Activated CD4-positive, alpha-beta T cell treated with anti-CD3 and anti-CD28 coated beads, Interleukin-2, amount 50 U/mL, for 1 hour (primary cell): ENCODE measurements at places on chromosomes 13 and 19.

DNA sequence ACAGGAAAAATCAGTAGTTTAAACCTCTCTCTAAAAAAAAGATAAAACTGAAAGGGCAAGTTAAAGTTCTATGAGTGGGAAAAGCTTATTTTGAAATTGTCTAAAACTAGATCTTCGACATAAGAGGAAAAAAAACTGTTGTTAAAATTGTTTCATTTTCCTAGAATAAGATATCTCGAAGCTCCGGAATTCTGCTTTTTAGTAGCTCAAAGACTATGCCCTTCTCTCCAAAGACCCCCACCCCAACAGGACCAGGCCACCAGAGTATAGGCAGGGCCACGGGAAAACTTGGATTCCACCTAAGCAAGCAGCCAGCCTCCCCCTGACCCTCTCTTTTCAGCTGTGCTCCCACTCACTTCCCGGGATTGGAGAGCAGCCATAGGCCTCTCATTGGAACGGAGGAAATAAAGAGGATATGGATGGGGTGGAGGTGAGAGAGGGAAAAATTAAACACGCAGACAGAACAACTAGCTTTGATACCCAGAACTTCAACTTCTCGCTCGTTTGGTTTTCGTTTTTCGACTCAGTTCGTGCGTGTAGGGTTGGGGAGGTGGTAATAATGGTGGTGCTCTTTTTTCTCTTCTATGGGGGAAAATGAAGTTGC, 3.0 kb downstream of the POU4F1 start:
- DNase-seq = no peak

DNA sequence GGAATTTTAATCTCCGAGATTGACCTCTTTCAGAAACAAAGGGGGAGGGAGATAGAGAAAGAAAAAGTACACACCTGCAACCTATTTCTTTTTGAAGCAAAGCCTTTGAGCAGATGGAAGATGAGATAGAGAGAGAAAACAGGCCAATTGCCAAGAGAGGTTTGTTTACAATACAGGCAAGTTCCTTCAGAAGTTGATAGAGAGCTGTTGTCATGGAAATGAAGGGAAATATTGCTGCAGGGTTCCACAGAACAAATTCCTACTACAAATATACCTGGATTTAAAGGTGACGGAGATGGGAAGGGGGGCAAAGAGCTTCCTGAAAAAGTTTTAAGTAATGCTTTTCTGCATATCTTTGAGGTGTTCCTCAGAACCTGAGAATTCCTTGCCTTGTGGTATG, 388.4 kb downstream of the NDFIP2 start:
- no peak for DNase-seq

- no peak for DNase-seq
Measured at GRCh38 chr13:101307181-101307701, 109.1 kb downstream of the NALCN start.

GRCh38 chr13:44780591-44781280, 204.6 kb upstream of the TSC22D1 start:
- DNase-seq = no peak

GRCh38 chr19:12777217-12778016, 2.1 kb upstream of the HOOK2 start:
- peak; percentile 78 for DNase-seq

- no peak for DNase-seq
Measured at GRCh38 chr19:17268754-17269153, 1.5 kb downstream of the BABAM1 start.

DNA sequence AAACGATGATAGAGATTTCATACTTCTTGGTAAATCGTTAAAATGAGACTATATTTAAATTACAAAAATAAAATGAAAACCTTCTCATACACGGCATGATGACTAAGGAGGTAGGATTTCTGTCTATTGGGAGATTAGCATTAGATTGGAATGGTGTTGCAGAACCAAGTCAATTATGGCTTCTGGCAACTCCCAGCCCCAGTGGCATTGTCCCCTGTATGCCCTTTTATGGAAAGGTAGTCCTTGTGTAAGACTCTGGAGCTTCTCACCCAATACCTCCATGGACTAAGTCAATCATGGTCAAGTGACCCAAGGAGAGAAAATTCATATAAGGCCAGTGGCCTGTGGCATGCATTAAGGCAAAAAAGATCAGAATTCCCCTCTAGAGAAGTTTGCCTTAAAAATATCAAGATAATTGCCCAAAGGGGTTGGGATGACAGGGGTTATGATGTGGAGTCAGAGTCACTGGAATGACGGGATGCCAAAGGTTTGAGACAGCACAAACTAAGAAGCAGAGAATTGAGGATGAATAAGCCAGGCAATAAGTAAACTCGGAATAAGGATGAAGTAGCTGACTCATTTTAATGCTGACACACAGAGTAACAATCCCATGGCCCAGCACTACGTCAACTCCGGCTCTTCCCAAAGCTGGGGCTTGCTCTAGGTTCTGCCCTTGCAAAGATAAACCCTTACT, 57.8 kb upstream of the POSTN start:
- DNase-seq = no peak

DNA sequence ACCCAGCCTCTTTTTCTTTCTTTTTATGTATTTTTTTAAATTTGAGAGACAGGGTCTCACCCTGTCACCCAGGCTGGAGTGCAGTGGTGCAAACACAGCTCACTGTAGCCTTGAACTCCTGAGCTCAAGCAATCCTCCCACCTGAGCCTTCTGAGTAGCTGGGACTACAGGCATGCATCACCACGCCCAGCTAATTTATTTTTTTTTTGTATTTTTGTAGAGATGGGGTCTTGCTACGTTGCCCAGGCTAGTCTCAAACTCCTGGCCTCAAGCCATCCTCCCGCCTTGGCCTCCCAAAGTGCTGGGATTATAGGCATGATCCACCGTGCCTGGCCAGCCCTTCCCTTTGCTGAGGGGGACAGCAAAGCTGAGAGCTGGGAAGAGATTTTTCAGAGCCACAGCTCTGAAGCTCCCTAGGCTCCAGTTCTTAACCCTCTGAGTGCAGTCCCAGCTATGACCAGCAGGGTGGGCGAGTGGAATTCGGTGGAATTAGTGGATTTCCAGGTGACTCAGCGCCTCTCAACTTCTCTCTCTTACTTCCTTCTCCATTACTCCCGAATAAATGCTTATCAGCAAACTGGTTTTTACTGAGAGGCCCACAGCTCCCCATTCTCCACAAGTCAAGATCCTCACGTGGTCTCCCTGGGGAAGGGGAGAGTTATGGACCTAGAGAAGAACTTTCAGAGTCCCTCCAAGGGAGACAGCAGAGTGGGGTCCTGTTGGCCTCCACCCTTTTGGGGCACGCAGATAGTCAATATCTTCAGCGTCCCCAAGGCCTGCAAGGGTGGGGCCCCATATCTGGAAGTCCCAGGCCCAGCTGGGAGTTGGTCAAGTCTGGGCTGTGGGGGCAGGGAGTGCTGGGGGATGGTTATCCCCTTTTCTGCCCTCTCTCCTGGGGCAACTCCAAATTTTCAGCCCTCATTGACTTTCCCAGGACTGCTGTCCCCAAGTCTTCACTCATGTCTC, 1.2 kb downstream of the BLVRB start:
- peak; percentile 74 for DNase-seq

DNA sequence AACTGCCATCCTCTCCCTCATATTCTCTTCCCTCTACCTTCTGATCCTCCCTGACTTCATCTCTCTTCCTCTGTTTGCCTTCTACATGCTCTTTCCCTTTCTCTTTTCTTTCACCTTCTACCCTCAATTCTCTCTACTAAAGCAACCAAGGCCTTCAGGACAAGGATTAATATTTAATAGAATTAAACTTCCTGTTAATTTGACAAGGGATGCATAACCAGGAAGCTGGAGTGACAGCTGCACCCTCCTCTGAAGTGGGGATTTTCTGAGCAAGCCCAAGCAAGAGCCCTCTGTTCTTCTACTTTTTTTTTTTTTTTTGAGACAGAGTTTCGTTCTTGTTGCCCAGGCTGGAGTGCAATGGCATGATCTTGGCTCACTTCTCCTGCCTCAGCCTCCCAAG, 63.4 kb upstream of the MED4 start:
- DNase-seq = no peak

DNA sequence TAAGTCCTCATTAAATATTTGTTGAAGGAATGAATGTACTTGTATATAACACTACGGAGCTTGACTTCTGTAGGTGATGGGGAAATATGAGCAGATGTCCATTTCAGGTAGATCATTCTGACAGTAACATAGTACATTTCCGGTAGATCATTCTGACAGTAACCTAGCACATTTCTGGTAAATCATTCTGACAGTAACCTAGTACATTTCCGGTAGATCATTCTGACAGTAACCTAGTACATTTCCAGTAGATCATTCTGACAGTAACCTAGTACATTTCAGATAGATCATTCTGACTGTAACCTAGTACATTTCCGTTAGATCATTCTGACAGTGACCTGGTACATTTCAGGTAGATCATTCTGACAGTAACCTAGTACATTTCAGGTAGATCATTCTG, 2.5 kb downstream of the PHF11 start:
- DNase-seq = no peak

- DNase-seq = no peak
Measured at GRCh38 chr13:80850771-80851170, 509.8 kb upstream of the SPRY2 start.

GRCh38 chr13:106799781-106800335, 231.9 kb upstream of the ARGLU1 start:
- no peak for DNase-seq

GRCh38 chr19:16207490-16208025, 9.8 kb downstream of the AP1M1 start:
- DNase-seq = no peak

- no peak for DNase-seq
Measured at GRCh38 chr13:113756441-113757097, 2.5 kb upstream of the TMEM255B start.

- no peak for DNase-seq
Measured at GRCh38 chr19:13978351-13979243, 26.3 kb downstream of the DCAF15 start.

- DNase-seq = peak; percentile 45
Measured at GRCh38 chr13:113297370-113298042, 467 bp downstream of the LAMP1 start.

DNA sequence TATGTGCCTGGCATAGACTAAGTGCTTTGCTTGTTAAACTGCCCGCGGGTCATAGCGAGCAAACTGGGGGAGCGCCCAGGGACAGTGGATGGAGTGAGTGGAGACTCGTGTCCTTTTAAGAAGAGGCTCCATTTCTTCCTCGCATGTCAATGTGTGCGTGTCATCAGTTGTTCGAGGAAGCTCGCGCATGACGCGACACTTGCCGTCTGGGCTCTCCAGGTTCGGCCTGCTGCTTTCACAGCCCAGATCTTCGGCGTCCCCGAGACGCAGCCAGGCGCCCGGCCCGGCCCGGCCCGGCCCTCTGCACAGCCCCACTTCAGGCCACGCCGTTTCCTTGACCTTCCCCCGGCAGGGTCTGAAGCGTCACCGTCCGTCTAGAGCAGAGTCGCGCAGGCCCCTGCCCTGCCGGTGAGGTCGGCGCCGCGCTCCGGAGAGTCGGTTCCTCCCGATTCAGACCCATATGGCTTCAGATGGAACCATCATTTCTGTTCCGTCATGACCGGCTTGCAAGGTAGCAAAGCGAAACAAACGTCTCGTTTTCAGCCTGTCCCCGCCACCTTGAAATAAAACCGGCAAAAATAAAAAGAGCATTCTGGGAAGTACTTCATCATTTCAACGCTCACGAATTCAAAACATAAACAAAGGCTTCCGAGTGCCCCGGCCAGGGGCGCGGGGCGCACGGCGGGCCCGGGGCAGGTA, 599 bp upstream of the ARHGEF7 start:
- peak; percentile 23 for DNase-seq

DNA sequence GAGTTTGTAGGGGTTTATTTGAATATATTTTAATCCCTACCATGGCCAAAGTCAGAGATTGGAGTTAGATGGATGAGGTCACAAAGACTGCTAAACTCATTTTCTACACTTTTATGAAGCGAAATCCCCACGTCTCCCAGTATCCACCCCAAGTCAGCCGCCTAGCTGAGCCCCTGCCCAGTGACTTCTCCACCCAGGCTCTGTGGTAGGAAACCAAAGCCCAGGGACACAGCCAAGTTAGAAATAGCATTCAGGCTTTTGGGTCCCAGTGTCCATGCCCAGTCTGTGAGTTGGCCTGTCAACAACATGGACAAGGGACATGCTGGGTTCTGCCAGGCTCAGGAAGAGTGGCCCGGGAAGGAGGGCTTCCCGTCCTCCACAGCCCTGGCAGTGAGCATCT, 474.0 kb downstream of the FOXO1 start:
- no peak for DNase-seq

DNA sequence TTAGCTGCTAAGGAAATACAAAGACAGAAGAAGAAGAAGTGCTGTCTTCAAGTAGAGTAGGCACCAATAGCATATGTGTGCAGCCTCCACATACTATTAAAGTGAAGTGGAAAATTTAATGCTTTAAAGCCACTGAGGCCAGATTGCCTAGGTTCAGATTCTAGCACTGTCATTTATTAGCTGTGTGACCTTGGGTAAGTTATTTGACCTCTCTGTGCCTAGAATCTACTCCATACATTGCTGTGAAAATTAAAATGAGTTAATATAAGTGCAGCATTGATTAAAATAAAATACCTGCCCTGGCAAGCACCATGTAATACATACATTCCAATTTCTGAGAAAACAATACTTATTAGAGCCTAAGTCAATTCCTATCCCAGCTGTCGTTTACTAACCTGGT, 110.5 kb downstream of the FRY start:
- DNase-seq = no peak

GRCh38 chr13:40172878-40173277, 493.6 kb downstream of the FOXO1 start:
- no peak for DNase-seq

DNA sequence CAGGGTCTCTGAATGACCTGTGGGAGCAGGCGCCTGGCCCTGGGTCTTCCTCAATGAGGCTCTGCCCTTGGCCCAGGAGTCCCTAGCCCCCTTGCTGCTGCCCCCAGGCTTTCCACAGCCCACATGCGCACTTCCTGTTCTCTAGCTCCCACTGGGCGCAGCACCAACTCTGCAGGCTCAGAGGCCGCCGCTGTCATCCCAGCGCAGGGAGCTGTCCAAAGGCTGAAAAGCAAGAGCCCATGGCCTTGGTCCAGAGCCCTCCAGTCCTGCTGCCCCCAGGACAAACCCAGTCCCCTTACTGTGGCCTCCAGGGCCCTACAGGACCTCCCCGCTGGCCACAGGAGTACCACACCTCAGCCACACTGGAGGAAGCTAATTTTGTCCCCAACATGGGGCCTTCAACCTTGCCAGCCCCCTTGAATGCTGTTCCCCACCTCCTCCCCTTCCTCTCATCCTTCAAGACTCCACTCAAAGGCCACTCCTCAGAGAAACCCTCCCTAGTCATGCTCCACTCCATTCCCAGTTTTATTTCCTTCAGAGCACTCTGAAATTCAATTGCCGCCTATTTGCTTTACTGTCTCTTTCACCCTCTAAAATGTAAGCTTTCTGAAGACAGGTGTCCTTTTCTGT, 8.0 kb upstream of the POU2F2 start:
- DNase-seq = no peak

- no peak for DNase-seq
Measured at GRCh38 chr13:46687810-46688209, 109.2 kb downstream of the ESD start.

DNA sequence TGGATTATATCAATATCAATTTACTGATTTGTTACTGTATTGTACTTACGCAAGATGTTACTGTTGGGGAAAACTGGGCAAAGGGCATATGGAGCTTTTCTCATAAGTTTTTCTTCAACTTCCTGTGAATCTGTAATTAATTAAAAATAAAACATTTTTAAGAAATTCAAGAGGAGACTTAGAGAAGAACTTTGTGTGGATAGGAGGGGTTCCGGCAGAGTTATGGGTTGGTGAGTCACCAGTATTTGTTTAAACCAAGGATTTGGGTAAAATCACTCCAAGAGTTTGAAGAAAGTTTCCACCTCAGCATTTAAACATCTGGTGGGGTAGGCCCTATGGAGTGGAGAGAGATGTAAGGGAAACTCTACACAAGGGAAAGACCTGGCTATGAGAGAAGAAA, 379.6 kb downstream of the TSHZ3 start:
- no peak for DNase-seq
